ENCODE measurements at places on chromosomes 2 and 18.
A peak's percentile ranks its signal among the peaks of the same experiment; 100 is the strongest.

GRCh38 chr2:131077182-131077846 is 15.9 kb downstream of the FAM168B start:
- no peak for DNase-seq

GRCh38 chr2:215607766-215608165 is 171.9 kb upstream of the FN1 start:
- DNase-seq: no peak

DNA sequence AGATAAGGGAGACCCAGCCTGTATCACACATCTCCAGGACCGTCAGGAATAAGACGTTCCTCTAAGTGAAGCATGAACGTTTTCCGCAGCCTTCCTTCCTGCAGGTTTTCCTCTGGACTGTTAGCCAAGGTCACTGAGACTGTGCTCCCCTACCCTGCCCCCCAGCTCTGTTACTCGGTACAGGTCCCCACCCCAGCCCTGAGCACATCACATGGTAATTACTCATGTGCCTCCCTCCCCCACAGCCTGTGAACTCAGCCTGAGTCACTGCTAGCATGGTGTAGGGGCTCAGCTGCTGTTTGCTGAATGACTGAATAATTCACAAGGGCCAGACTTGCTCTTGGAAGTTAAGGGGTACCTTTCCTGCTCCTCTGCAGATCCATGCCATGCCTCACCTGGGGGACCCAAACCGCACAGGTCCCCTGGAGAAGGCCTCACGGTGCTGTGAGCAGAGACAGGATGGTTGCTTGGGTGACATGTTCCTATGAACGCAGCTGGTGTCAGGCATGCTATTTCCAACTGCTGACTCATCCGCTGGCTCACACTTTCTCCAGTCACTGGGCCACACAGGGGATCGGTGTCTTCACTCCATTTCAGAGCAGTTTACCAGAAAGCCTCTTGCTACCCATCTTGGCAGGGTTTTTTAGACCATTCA is 88.2 kb downstream of the PLB1 start:
- DNase-seq: peak; percentile 80

GRCh38 chr2:47307066-47307465 is 95.9 kb upstream of the MSH2 start:
- no peak for DNase-seq

GRCh38 chr2:176317199-176317598 is 48.0 kb downstream of the MTX2 start:
- DNase-seq: no peak

DNA sequence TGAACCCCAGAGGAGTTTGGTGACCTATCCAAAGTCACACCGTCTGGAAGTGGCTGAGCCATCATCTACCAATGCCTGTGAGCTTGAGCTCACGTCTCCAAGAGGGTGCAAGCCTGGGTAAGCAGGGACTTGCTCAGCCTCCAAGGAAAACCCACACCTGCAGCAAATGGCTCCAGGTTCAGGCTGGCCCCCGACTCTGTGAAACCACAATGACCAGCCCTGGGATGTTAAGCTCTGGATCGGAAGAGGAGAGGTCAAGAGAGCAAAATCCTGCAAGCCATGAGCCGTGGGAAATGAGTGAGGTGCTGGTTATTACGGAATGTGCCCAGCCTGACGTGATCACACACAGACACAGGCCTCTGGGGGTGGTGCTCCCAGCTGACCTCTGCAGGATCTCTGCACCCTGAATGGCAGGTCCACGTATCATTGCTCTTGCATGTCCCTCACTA is 94.1 kb upstream of the OTOS start:
- no peak for DNase-seq

- no peak for DNase-seq
These were observed 19.3 kb upstream of the TMEM87B start for GRCh38 chr2:112035786-112036185.

DNA sequence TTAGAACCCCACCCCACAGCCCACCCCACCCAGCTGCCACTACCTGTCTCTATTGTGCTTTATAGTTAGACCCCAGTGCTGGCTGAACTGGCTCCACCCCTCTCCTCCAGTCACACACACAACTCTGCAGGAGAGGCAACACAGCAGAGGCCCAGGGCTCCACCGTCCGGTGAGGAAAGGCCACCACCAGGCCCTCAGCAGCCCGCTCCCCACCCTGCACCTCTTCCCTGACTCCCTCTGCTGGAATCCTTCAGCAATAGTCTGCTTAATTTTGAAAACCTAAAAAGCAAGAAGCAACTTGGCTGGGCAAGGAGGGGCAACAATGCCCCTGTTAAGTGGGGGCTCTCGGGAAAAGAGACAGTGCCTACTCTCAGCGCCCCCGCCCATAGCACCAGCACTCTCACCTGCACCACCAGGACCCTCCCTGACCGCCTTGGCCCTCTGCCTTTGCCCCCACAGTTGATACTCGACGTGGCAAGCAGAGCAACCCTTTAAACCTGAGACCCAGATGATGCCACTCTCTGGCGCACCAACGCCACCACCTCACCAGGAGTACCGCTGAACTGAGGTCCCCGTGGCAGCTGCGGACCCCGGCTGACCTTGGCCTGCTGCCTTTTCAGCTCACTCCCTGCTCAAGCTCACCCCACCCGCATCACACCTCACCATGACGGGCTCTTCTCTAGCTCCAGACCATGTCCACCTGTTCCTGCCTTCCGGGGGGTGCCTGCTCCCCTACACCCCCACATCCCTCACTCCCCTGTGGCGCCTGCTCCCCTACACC is 45.7 kb downstream of the NDUFA10 start:
- DNase-seq: no peak

- no peak for DNase-seq
These were observed 214.5 kb upstream of the FBXO11 start for GRCh38 chr2:48120759-48121242.

DNA sequence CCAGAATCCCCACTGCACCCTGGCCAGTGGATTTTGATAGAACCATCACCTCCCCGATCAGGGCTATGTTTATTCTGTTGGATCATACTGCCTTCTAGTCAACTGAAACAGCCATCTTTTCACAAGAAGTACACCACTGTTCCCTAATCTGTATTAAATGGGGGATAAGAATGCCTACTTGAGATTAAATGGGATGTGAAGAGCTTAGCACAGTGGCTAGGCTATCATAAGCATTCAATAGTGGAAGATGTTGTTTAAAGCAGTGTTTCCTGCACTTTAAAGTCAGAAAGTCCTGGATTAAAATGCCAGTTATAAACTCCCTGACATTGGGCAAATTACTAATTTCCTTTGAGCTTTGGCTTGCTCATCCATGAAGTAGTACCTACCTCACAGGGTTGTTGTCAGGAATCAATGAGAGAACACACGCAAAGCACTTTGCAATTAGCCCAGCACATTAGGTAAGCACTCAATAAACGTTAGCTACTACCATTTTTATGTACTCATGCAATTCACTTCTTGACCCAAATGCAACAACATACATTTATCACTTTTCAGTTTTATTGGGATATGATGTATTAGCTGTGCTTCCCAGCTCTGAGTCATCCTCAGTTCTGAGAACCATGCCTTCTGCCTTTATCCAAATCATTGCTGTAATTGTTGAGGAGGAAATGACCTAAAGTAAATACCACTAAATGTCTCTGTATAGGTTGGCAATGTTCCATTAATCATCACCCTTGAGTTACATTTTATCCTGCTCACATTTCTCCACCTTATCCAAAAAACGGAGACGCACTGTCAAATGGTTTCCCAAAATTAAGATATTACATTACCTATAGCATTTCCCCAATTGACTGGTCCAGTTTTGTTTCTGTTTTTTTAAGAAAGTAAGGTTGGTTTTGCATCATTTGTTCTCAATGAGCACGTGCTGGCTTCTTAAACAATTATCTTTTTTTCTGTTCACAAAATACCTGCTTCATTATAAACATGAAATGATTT is 2.1 kb downstream of the TMEM247 start:
- DNase-seq: no peak

DNA sequence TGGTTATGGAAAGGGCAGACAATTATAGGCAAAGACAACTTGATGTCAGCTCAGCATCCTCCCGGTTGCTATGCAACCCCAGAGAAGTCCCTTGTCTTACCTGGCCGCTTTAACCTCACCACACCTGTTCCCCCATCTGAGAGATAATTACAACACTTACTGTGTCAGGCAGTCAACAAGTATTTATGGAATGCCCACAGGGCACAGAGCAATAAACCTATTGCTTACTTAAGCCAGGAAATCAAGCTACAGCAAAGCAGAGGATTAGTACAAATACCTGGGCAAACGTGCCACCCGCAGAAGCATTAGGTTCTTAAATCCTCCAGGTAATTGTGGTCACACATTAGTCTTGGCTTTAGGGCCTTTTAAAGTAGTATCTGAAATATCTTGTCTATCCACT is 320.4 kb upstream of the REV1 start:
- no peak for DNase-seq

- no peak for DNase-seq
These were observed 42.5 kb downstream of the PAX3 start for GRCh38 chr2:222256250-222256649.

DNA sequence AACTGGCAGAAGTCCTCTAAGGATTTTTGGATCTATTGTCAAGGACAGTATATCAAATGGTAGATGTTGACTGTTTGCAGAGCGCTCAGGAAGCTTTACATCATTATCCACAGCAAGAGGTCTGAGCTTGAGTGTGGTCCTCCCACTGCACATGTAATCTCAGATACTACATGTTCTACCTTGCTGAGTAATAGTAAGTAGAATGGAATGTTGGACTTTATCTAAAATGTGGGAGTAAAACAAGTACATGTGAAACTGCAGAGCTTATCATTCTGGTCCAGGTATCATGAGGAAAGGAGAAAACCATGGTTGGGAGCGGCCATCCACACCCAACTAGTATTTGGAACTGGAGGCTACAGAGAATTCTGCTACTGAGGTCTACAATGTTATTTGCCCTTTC is 19.3 kb upstream of the CD28 start:
- no peak for DNase-seq

- no peak for DNase-seq
These were observed 124.1 kb downstream of the MMADHC start for GRCh38 chr2:149463328-149464002.

GRCh38 chr2:69165091-69165880 is 152.3 kb downstream of the ANTXR1 start:
- DNase-seq: no peak

- no peak for DNase-seq
These were observed 12.5 kb downstream of the UBE2F start for GRCh38 chr2:237979331-237979730.

DNA sequence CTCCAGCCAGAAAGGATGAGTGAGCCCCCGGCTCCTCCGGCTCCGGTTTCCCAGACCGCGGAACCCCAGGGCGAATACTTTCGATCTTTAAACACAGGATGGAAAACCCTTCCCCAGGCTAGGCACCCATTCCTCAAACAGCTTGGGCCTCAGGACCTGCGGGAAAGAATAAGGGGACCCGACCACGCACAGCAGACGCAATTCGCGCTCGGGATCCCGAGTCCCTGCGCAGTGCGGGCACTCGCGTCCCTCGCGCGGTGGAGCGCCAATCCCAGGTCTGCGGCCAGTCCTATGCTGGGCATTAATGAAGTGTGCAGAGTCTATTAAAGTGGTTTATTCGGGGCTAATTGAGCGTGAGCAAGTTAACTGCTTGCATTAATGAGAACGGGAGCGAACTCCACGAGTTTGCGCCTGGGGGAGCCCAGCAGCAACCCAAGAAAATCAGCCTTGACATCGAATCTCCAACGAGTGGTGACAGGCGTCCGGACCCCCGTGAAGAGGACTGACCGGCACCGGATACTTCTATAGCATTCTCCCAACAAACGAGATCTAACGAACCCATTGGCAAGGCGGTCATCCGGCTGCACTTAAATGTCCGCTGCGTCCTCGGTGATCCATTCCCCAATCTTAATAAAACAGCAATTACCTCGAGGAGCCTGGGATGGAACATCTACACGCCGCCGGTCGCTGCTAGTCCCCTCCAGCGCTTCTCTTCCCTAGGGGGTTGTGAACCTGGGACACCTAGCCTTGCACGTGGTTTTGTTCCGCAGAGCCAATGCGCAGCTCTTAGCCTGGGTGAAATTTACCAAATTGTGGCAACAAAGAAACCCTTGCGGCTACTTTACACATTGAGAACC is 1.6 kb downstream of the OSR1 start:
- no peak for DNase-seq

GRCh38 chr2:183614799-183615435 is 490.7 kb downstream of the NUP35 start:
- no peak for DNase-seq

GRCh38 chr18:73842795-73843394 is 304.7 kb downstream of the FBXO15 start:
- DNase-seq: no peak

DNA sequence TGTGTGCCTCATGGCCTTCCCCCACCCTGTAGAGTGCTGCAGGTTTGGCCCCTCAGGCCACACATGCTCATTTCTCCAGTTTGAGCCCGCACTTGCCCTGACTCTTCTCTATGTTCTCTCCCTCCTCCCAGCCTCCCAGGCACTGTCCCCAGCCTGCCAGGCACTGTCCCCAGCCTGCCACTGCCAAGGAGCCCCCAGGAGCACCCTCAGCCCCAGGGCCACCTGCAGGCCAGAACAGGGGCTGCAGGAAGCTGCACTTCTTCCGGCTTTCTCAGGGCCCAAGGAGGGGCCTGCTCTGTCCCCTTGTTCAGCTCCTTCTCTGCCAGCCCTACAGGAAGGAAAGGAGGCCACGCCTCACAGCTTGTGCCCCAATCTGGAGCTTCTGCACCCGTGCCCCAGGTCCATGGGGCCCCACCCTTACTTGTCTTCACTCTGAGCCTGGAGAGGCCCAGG is 31.6 kb downstream of the CYP26B1 start:
- DNase-seq: no peak

DNA sequence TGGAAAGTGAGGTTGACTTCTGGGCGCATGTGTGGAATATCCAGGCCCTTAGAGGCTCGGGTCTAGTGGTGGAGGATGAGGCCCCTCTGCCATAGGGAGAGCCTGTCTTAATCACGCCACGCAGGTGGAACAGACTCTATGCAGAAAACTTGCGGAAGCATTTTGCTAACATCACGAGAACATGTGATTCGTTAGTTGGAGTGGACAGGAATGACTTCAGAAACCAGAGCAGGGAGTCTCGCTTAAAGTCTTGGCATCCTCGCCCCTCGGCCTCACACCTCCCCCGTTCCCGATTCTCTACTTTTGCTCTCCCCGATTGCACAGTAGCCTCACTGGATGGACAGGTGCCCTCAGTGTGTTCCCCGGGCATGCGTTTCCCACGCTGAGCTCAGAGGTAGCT is 333.4 kb downstream of the GBX2 start:
- DNase-seq: no peak

GRCh38 chr2:124353656-124354055 is 328.6 kb downstream of the CNTNAP5 start:
- no peak for DNase-seq

DNA sequence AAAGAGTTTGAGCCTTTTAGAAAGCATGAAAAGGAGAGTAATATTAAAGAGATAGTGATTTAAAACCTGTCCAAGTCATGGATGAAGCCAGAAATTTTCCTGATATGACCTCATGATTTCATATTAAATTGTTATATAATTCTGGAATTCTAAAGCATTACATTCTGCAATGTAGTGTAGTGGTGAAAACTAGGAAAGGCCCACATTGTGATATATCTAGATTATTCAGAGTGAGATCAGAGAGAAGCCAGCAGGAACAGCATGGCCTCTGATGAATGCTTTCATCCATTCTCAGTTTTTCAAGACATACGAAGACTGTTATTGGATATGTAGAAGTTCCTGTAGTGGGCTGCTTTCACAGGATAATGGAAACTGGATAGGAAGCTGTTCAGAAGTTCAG is 98.8 kb downstream of the LCLAT1 start:
- no peak for DNase-seq

GRCh38 chr2:104078431-104079157 is 775.3 kb upstream of the POU3F3 start:
- DNase-seq: no peak

- no peak for DNase-seq
These were observed 224.3 kb downstream of the NDUFA10 start for GRCh38 chr2:239800785-239801386.

Measured in thoracic aorta (tissue), 2 donors.